ENCODE measurements at places on chromosomes 3 and 15.

GRCh38 chr3:8593021-8593827 is 51.4 kb downstream of the SSUH2 start:
- no peak for DNase-seq

GRCh38 chr15:98873441-98874218 is 134.0 kb downstream of the PGPEP1L start:
- DNase-seq, result no peak

DNA sequence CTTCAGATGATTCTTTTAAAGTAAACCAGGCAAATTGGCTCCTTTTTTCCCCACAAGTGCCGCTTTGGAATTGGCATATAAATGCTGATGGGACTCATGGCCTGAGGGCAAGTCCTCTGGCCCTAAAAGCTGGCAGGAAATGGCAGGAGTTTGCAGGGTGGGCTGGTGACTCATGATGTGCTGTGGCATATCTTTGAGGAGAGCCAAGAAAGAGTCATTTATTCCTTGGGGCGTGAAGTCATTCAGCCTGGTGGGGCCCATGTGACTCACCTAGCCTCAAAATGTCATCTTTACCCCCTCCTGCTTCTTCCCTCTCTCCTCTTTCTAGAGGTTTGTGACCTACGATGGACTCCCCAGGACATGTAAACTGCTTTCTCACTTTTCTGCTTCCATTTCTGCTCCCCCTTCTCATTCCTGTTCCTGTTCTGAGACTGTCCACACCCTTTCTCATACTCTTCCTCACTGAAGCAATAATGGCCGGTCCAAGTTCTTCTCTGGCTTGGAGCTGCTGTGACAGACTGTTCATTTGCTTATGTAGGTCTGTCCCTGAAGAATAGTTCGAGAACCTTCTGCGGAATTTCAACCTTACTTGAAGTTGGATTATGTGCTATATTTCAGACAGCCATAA is 326.1 kb downstream of the SATB1 start:
- no peak for DNase-seq

- DNase-seq, result no peak
These were observed 163.9 kb downstream of the DCLK3 start for GRCh38 chr3:36600404-36600803.

- no peak for DNase-seq
These were observed 63.3 kb upstream of the LRRC3B start for GRCh38 chr3:26559227-26559626.

- DNase-seq, result no peak
These were observed 12.7 kb upstream of the CFAP100 start for GRCh38 chr3:126381966-126382365.

DNA sequence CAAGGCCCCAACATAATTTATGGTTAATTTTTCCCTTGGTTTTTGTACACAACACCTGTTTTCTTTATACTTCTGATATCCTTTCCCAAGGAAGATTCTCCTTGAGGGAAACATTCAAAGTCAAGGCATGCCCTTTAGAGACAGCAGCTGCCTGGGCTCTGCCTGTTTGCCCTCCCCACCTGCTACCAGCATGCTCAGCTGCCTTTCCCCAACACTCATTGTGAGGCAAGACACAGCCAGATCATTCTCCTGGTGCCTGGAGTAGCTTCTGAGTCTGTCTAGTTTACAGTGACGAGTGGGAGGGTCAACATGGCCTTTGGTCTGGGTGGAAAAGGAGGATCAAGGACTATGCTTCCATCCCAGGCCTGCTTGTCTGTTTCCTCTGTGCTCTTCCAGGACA is 132.5 kb downstream of the EPHB1 start:
- peak; percentile 17 for DNase-seq

All from DMS53 (cell line).